ENCODE measurements at places on chromosomes 6 and 20.

GRCh38 chr20:22652681-22653588 is 68.6 kb upstream of the FOXA2 start:
- peaks cover 3% of the 10 kb centered on the region for H3K4me1 ChIP-seq
- no peaks in the 10 kb centered on the region for H3K27me3 ChIP-seq
- no peak overlapping the region for H3K27ac ChIP-seq
- no peaks in the 10 kb centered on the region for H3K36me3 ChIP-seq

DNA sequence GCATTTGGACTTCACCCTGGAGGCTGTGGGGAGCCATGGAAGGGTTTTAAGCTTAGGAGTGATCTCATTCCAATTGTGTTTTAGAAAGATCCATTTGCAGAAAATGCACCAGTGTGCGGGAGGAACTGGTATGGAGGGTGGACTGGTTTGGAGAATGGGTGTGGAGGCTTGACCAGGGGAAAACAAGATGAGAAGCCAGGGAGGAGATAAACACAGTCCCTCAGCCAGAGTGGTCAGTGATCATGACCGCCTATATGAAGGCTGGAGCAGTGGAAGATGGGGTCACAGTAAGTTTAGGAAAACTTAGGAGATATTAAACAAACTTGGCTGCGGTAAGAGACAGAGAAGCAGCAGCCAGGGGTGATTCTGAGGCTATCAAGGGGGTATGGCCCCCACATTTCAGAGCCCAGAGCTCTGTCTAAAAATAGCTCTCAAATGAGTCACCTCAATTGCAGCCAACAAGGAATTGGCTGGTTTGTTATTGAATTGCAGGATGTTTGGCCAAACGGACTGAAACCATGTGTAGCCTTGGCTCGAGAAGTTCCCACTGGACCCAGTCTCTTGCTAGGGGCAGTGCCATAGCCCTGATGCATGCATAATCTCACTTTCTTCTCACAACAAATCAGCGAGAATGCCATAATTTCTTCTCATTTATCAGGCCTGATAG is 159.9 kb upstream of the TOP1 start:
- H3K27ac ChIP-seq, result no peak overlapping the region
- H3K4me1 ChIP-seq, result no peaks in the 10 kb centered on the region
- no peak for DNase-seq
- no peaks in the 10 kb centered on the region for H3K36me3 ChIP-seq

- no peaks in the 10 kb centered on the region for H3K36me3 ChIP-seq
- peak; percentile 47 for DNase-seq
- H3K4me1 ChIP-seq, result no peaks in the 10 kb centered on the region
- H3K4me3 ChIP-seq, result no peak overlapping the region
These were observed 195.0 kb upstream of the CEP162 start for GRCh38 chr6:84422380-84422968.

GRCh38 chr6:170164271-170164900 is 126.5 kb downstream of the DLL1 start:
- H3K4me3 ChIP-seq, result no peak overlapping the region
- no peaks in the 10 kb centered on the region for H3K36me3 ChIP-seq
- H3K4me1 ChIP-seq, result 0 out of 2 replicates have a peak, but pooled peaks cover 5% of the 10 kb centered on the region
- no peak for DNase-seq
- no peaks in the 10 kb centered on the region for H3K27me3 ChIP-seq
- H3K27ac ChIP-seq, result no peak overlapping the region

DNA sequence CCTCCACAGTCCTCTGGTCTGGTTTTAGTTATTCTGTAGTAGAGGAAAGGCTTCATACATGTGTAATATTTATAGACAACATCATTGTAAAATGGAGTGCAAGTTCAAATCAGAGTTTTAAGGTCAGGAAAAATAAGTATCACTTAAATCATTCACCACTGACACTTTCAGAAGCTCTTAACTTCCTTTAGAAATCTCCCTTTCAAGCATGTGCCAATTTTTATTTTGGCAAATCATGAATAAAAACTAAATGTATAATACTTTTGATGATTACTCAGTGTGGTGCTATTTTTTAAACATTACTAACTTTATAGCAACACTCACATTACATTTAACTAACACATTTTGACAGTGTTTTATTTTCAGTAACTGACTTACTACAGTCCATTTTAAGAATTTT is 112.2 kb downstream of the OGFRL1 start:
- H3K4me3 ChIP-seq, result no peak overlapping the region
- H3K4me1 ChIP-seq, result no peaks in the 10 kb centered on the region

GRCh38 chr6:111828809-111829208 is 44.4 kb downstream of the FYN start:
- no peak overlapping the region for H3K4me3 ChIP-seq
- no peaks in the 10 kb centered on the region for H3K27me3 ChIP-seq
- no peaks in the 10 kb centered on the region for H3K36me3 ChIP-seq
- H3K27ac ChIP-seq, result no peak overlapping the region

- H3K4me1 ChIP-seq, result no peaks in the 10 kb centered on the region
- no peak overlapping the region for H3K27ac ChIP-seq
- no peak for DNase-seq
- H3K27me3 ChIP-seq, result 0 out of 2 replicates have a peak, but pooled peaks cover 1% of the 10 kb centered on the region
- H3K4me3 ChIP-seq, result no peak overlapping the region
- H3K36me3 ChIP-seq, result no peaks in the 10 kb centered on the region
These were observed 6.4 kb upstream of the GMNN start for GRCh38 chr6:24768361-24768760.

DNA sequence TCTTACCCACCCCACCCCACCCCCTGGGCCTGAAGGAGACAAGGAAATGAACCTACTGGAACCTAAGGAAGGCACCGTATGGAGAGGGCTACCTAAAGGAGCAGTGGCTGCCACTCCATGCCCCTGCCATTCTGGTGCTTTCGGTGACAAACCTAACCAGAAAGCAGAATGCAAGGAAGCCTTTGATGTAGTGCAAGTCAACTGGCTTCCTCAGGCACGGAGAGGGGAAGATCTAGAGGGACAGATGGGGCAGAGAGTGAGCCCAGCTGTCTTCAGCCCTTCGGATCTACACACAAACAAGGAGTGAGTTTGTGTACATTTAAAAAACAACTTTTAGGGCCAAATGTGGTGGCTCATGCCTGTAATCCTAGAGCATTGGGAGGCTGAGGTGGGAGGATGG is 39.5 kb downstream of the PPP1R16B start:
- H3K4me3 ChIP-seq, result no peak overlapping the region
- no peak for DNase-seq
- H3K27me3 ChIP-seq, result no peaks in the 10 kb centered on the region

GRCh38 chr20:8790442-8791074 is 278.3 kb upstream of the PLCB4 start:
- no peaks in the 10 kb centered on the region for H3K4me1 ChIP-seq
- no peak for DNase-seq
- no peak overlapping the region for H3K4me3 ChIP-seq

DNA sequence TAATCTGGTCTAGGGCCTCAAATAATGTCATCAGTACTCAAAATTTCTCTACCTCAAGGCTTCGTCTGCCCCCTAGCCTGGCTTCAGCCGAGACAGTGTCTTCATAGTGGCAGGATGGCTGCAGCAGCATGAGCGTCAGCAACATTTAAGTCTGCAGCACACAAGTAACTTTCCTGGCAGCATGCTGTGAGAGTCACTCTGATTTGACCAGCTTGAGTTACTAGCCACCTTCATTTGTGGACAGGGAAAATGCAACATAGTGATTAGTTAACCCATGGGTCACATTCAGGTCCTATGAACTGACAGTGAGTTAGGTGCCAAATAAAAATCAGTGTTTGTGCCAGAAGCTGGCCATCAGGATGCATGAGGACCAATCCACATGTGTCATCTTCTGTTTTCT is 209.9 kb upstream of the SLC35B3 start:
- no peak for DNase-seq
- no peaks in the 10 kb centered on the region for H3K27me3 ChIP-seq
- no peak overlapping the region for H3K4me3 ChIP-seq
- no peaks in the 10 kb centered on the region for H3K36me3 ChIP-seq
- H3K27ac ChIP-seq, result no peak overlapping the region

- H3K27ac ChIP-seq, result no peak overlapping the region
- no peak for DNase-seq
- no peaks in the 10 kb centered on the region for H3K36me3 ChIP-seq
- no peaks in the 10 kb centered on the region for H3K27me3 ChIP-seq
- no peaks in the 10 kb centered on the region for H3K4me1 ChIP-seq
These were observed 7.5 kb upstream of the CCDC28A start for GRCh38 chr6:138765896-138766655.

- H3K4me1 ChIP-seq, result 0 out of 2 replicates have a peak, but pooled peaks cover 2% of the 10 kb centered on the region
- no peak for DNase-seq
- H3K27ac ChIP-seq, result no peak overlapping the region
These were observed 521 bp upstream of the LKAAEAR1 start for GRCh38 chr20:64084685-64085152.

DNA sequence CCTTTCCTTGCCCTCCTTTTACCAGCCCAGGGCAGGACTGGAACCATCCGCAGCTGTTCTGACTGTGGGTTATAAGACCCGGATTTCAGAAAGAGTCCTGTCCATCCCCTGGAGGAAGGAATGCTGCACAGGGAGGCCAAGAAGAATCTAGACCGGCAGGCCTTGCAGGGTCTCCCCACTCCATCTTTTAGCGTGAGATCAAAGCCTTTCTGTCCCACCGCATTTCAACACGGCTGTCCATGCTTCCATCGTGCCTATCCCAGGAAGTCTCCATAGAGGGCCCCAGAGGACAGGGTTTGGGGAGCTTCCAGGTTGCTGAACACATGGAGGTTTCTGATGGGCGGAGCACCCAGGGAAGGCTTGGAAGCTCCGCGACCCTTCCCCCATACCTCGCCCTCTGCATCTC is 79.3 kb upstream of the AGPAT4 start:
- peak; percentile 39 for DNase-seq
- H3K36me3 ChIP-seq, result no peaks in the 10 kb centered on the region
- no peak overlapping the region for H3K4me3 ChIP-seq
- 0 out of 2 replicates have a peak, but pooled peaks cover 2% of the 10 kb centered on the region for H3K4me1 ChIP-seq
- no peaks in the 10 kb centered on the region for H3K27me3 ChIP-seq

DNA sequence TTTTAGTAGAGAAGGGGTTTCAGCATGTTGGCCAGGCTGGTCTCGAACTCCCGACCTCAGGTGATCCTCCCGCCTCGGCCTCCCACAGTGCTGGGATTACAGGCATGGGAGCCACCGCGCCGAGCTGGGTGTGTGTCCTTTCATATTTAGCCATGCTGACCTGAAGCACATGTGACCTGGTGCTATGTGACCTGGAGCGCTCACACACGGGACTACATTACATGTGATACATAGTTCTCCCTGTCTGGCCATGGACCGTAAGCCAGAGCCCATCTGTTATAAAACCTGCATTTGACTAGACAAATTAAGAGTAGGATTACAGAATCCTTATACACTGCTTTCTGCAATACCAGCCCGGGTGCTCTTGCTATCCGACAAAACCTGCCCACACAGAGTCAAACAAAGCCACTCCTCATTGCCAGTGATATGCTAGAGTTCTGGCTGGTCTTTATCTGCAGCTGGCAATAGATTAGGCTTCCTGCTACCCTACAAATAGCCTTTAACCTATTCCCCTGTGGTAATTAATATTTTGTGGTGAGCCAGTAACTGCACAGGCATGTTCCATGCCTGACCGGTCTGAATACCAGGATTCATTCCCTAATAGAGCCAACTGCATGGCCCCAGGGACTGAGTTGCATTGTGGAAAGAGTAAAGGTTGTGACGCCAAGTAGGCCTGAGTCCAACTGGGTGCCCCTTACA is 26.3 kb upstream of the FAM50B start:
- H3K27me3 ChIP-seq, result no peaks in the 10 kb centered on the region
- H3K4me1 ChIP-seq, result peaks cover 2% of the 10 kb centered on the region
- DNase-seq, result no peak
- no peaks in the 10 kb centered on the region for H3K36me3 ChIP-seq
- H3K27ac ChIP-seq, result no peak overlapping the region
- no peak overlapping the region for H3K4me3 ChIP-seq

DNA sequence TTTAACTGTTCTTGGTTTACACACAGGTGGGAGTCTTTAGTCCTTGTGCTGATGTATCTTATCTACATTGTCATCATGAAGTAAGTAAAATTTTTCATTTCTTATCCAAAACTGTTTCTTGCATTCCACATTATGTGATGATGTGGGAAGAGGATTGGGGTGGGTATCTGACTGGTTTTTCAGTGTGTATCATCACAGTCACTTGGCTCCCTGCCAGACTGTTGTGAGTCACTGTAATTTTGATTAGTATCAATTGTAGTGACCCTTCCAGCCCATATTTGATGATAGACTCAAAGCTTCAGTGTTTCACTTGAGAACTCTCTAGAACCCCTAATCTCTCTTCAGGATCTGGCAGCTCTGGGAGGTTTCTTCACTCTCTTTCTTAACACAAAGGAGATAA is 84.5 kb upstream of the RIN2 start:
- H3K4me1 ChIP-seq, result no peaks in the 10 kb centered on the region
- H3K27me3 ChIP-seq, result no peaks in the 10 kb centered on the region
- DNase-seq, result no peak
- H3K4me3 ChIP-seq, result no peak overlapping the region

DNA sequence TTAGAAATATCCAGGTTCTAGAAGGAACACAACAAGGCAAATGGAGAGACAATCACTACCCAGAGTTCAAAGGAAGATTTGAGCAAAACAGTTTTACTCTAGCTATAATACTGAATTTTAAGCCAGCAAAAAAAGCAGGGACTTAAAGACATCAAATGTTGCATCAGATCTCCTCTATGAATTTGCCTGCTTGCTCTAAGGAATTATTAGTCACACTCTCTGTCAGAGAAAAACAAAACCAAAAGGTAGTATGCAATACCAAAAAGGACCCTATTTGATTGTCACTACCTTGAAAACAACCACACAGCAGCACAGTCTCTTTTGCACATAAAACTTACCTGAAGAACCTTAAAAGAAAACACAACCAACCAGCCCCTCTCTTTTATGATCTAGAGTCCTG is 46.3 kb downstream of the BTBD9 start:
- H3K27ac ChIP-seq, result no peak overlapping the region
- no peaks in the 10 kb centered on the region for H3K4me1 ChIP-seq
- H3K36me3 ChIP-seq, result no peaks in the 10 kb centered on the region
- H3K4me3 ChIP-seq, result no peak overlapping the region

DNA sequence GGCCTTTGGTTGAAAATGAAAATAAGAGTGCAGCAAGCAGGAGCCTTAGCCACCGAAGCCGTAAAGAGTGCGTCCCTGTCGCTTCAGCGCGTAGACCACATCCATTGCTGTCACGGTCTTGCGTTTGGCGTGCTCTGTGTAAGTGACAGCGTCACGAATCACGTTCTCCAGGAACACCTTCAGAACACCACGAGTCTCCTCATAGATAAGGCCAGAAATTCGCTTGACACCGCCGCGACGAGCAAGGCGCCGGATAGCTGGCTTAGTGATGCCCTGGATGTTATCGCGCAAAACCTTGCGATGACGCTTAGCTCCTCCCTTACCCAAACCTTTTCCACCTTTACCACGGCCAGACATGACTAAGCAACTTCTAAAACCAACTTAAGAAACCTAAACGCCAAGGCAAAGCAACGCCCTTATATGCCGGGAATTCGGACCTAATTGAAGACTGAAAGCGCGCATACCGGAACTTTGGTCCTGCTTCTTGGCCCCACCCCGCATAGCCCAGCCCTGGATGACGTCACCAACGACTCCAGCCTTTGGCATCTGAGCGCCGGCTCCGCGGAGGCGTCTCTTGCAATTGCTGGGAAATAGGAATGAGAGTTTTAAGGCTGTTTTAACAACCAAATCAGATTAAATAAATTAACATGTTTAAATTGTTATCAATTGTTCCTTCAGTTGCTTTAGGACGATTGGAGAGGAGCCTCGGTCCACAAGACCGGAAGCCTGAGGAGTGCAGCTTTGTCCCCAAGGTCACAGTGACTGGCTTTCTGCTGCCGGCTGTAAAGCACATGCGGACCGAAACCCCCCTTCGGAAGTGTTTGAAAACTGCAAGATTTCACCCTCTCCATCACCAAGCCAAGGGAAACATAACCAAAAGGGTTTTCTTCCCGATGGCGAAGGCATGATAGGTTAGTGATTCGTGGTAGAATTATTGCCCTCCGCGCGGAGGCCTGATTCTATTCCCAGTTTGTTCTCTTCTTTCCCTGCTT is 79.6 kb upstream of the BTN3A2 start:
- H3K4me3 ChIP-seq, result peak overlapping the region; percentile 41
- H3K27ac ChIP-seq, result no peak overlapping the region
- no peaks in the 10 kb centered on the region for H3K27me3 ChIP-seq
- no peaks in the 10 kb centered on the region for H3K36me3 ChIP-seq
